HT-29 (cell line): ENCODE measurements at places on chromosomes 2 and 18. TPM values are rescaled to one million over a fixed set of nuclear protein-coding genes. Genes with fewer than 3 reads are reported as not detected.

Gene GAD1
- 22.6 and 29.8 TPM in 2 replicates for total RNA-seq

Gene STPG4
- total RNA-seq = 6.9 and 7.1 TPM in 2 replicates

Gene EMILIN1
- 0.65 and 1.1 TPM in 2 replicates for total RNA-seq

- no peak for DNase-seq
Measured at GRCh38 chr18:61669320-61669719, 223.5 kb downstream of the RNF152 start.

- DNase-seq = peak; percentile 18
Measured at GRCh38 chr2:239532859-239533258, 132.0 kb upstream of the HDAC4 start.

DNA sequence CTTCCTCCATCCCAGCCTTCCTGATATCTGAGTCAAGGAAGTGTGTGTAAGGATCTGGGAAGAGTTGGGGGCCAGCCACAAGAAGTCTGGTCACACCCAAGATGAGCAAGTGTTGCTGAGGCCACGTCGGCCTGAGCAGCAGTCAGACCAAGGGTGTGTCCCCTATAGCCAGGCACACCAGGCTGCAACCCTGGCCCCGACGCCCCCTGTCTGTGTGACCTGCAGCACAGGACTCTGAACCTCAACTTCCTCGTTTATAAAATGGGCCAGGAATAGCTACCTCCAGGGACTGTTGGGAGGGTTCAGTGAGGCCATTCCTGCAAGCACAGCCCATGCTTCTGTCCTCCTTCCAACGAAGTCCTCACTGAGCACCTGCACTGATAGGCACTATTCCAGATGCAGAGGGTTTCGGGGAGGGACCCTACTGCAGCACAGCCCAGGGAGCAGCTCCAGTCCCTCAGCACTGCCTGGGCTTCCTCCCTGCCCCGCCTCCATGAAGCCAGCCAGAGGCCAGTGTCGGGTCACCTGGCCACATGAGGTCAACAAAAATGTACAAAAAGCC, 13.3 kb downstream of the LIMS2 start:
- DNase-seq = no peak

- DNase-seq = no peak
Measured at GRCh38 chr18:22840606-22841144, 92.5 kb upstream of the RBBP8 start.
